ENCODE measurements at places on chromosomes 16 and 17.

DNA sequence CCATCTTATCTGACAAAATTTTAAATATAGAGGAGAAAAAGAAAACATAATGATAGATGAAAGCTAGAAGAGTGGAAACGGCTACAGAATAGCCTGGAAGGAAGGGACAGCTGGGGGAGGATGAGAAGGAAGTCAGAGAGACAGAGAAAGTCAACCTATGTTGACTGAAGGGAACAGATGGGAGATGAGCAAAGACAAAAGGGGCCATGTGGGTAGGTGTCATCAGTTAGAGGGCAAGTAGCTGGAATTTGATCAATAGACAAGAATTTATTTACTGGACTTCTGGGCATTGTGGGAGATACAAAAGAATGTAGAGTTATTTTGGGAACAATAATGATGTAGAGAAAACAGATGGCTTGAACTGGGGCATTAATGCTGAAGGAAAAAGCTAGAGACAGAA is 194.4 kb downstream of the ANKFN1 start:
- no peak for DNase-seq

DNA sequence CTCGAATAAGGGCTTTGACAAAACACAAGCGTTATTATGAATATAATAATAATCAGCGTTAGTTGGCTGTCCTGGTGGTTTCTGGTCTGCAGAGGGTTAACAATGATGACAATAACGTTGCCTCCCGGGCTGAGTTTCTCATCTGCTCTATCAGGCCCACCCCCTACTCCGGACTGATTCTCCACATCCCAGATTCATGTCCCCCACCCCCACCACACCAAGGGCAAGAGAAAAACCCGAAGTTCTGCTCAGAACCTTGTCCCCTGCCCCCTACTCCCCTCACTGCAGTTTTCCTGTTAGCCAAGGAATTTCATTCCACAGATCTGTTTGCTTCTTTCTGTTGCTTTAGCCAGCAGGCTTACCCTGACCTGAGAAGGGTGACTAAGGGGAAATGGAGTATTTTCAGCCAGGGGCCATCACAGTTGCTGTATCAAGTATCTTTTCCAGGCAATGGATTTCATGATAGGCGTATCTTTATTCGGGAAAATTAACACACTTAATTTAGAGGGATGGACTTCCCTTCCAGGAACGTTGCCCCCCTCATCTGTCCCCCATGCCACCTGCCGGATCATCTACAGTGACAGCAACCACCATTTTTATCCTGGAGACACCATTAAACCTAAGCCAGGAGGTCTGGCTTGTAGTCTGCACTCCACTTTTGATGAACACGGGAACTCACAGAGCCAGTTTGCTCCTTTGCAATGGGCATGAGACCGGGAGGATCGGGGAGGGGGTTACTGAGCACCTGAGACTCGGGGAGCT is 23.7 kb downstream of the ALOX15 start:
- no peak for DNase-seq

DNA sequence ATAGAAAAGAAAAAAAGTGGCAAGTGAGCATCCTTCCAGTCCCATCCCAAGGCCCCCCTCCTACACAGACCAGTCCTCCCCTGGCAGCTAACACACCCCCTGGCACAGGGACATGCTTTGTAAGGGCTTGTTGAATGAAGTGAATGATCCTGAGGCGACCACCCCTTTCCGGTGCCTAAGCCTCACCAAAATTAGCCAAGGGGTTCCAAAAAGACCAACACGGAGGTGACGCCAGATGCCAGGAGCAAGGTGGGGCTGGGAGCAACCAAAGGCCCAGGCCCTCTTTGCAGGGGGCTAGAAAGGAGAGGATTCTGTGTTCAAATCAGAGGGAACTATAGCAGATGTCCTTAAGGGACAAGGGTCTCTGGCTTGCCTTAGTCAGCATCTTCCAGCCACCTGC is 5.5 kb downstream of the KRT35 start:
- no peak for DNase-seq

GRCh38 chr16:939311-939710 is 31.5 kb downstream of the LMF1 start:
- no peak for DNase-seq

- DNase-seq, result no peak
These were observed 30.3 kb downstream of the CDK5R1 start for GRCh38 chr17:32516940-32517701.

- no peak for DNase-seq
These were observed 2.6 kb downstream of the COG4 start for GRCh38 chr16:70520612-70521297.

GRCh38 chr16:12740986-12741610 is 62.6 kb downstream of the CPPED1 start:
- no peak for DNase-seq

DNA sequence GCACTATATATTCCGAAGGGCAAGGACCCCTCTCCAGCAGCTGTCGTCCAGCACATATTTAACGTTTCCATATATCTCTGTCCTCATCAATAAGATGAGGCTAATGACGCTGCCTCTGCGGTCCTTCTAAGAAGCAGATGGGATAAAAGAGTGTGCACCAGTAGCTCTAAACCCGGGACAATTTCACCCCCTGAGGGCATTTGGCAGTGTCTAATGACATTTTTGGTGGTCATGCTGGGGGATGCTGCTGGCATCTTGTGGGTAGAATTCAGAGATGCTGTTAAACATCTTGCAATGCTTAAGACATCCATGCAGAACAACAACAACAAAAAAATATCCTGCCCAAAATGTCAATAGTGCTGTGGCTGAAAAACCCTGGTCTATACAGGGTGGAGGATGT is 372.9 kb downstream of the CDH13 start:
- DNase-seq, result no peak

GRCh38 chr17:249236-249993 is 68.0 kb upstream of the DOC2B start:
- DNase-seq, result no peak

- DNase-seq, result no peak
These were observed 1.4 kb upstream of the GRIN2C start for GRCh38 chr17:74860872-74861661.

DNA sequence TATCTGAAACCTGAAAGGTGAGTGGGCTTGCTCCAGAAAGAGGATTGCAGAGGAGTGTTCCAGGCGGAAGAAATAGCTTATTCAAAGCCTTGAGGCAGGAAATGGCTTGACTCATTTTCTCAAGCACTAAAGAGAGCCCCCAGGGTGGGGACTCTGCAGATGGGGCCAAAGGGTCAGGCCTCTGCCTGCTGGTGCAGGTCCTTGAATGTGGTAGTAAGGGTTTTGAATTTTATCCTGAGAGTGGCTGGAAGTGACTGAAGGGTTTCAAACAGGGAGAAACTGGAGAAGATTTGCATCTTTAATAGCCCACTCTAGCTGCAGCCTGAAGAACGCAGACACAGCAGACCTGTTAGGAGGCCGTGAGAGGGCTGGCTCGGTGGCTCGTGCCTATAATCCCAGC is 144.4 kb downstream of the CCT6B start:
- DNase-seq, result no peak

All from activated CD4-positive, alpha-beta T cell treated with anti-CD3 and anti-CD28 coated beads, Interleukin-2, amount 50 U/mL, for 1 hour (primary cell).